ENCODE measurements at places on chromosomes 13 and 19.

- no peak for DNase-seq
Measured at GRCh38 chr19:33197591-33198000, 3.5 kb downstream of the LRP3 start.

DNA sequence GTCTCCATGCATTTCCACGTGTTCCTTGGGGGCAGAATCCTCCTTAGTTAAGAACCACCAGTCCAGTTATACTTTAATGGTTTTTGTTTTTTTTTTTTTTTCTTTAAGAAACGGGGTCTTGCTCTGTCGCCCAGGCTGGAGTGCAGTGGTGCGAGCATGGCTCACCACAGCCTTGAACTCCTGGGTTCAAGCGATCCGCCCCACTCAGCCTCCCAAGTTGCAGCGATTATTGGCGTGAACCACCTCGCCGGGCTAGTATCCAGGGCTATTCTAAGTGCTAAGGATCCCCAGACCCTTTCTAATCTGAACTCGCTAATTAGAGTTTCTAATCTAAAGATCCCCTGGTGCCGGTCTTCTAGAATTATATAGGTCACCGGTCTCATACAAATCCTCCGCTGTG lies 9.6 kb downstream of the ABHD8 start:
- DNase-seq: no peak

DNA sequence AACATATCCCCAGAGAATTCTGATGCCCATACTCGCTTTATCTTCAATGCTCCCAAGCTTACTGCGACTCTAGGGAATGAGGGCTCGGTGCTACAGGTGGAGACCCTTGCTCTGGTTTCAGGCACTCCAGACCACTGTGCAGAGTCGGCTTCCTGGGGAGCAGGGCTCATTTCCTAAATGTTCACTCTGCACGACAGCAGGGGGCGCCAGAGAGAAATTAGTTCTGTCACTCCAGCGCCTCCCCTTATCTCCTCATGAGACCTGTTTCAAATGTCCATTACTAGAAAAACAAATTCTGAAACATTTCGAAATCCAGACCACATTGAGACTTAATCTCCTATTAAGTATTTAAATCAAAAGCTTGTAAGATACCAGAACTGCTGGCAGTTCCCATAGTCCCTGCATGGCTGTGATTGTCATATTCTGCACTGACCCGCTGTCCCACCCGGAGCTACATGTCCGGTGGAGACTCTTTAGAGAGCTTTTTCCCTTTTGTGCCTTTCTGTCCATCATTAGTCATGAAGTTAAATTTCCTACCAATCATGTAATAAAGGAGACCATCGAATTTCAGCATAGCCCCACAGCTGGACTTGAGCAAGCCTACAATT lies 22.4 kb downstream of the EPSTI1 start:
- peak; percentile 70 for DNase-seq

GRCh38 chr13:31409678-31410356 lies 210.0 kb downstream of the B3GLCT start:
- DNase-seq: no peak

DNA sequence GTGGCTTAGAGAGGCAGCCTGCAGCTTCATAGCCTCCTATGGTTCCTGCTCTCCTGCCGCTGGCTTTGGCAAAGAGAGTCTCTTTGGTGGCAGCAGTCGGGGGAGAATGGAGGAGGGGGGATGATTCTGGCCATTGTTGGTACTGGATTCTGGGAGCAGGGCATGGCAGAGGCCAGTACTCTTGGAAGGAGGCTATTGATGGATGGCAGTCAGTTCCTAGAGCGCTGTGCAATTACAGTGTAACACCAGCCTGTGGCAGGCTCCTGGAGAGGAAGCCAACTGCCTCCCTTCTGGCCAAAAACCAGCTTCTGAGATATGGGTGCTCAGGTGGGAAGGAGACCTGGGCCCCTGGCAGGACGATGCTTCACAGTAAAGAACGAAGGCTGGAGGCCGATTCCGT lies 47.9 kb upstream of the TMTC4 start:
- DNase-seq: no peak

DNA sequence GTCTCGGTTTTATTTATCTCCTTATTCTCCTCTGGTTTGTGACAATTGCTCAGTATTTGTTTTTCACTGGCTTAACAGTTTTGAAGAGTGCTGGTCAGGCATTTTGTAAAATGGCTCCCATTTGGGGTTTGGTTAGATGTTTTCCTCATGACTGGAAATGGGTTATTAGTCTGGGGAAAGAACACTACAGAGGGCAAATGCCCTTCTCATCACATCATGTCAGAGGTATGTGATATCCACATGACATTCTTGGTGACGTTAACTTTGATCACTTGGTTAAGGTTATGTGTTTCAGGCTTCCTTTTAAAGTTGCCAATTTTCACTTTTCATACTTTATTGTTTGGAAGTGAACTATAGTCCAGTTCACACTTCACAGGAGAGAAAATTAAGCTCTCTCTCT lies 74.8 kb upstream of the KLHL1 start:
- DNase-seq: no peak

DNA sequence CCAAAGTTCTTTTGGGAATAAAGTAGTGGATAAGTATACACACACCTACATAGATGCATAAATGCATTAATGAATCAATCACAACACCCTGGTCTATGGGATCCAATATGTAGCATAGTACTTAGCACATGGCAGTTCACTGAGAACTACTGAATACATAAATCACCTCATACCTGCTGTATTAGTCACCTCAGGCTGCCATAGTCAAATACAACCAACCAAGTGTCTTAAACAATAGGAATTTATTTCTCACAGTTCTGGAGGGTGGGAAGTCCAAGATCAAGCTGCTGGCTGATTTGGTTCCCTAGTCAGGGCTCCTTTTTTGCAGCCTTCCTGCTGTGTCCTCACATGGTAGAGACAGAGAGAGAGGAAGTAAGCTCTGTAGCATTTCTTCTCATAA lies 228.2 kb downstream of the NHLRC3 start:
- no peak for DNase-seq

GRCh38 chr19:42985588-42985987 lies 40.7 kb downstream of the PSG11 start:
- no peak for DNase-seq

GRCh38 chr19:39582891-39583625 lies 19.3 kb upstream of the LGALS13 start:
- no peak for DNase-seq

DNA sequence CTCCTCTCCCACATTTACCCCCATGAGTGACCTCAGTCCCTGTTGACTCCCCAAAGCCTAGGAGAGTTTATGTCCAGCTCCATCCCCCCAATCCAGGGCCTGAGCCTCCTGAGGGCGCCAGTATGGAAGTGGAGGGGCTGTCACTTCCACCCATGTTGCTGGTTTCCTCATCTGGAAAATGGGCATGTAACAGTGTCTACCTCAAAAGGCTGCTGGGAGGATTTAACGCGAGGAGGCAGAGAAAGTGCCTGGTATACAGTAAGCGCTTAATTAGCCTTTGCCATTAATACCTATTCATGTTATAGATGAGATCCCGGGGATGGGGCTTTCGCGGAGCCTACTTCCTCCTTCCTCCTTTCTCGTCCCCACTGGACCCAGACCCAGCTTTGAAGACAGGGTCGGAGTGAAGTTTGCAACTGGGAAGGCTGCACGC lies 476 bp downstream of the TYK2 start:
- DNase-seq: no peak

DNA sequence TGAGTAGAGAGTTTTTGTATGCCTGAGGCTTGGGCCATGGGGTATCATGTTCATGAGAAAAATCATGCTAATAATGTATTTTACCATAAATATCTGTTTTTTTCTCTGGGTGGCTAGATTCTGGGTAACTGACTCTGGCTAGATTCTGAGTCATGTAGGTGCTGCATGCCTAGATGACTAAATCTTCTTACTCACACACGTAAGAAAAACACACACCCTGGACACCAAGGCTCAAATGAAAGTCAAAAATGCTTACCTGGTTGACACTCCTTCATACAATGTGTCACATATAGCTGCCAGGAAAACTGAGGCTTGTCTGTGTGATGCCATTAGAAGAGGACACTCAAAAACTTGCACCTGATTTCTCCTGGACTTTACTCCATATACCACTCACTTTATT lies 597.4 kb upstream of the SLITRK1 start:
- no peak for DNase-seq

- DNase-seq: peak; percentile 99
Measured at GRCh38 chr13:28574617-28575142, 79.8 kb upstream of the FLT1 start.

DNA sequence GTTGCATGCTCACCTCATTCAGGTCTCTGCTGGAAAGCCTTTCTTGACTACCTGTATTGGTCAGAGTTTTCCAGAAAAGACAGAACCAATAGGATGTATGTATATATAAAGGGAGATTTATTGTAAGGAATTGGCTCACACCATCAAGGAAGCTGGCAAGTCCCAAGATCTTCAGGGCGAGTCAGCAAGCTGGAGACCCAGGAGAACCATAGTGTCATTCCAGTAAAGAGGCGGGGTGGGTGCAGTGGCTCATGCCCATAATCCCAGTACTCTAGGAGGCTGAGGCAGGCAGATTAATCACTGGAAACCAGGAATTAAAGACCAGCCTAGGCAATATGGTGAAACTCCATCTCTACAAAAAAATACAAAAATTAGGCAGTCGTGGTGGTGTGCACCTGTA lies 30.4 kb upstream of the FARP1 start:
- no peak for DNase-seq

GRCh38 chr13:89082623-89083022 lies 1411.5 kb downstream of the SLITRK5 start:
- no peak for DNase-seq

DNA sequence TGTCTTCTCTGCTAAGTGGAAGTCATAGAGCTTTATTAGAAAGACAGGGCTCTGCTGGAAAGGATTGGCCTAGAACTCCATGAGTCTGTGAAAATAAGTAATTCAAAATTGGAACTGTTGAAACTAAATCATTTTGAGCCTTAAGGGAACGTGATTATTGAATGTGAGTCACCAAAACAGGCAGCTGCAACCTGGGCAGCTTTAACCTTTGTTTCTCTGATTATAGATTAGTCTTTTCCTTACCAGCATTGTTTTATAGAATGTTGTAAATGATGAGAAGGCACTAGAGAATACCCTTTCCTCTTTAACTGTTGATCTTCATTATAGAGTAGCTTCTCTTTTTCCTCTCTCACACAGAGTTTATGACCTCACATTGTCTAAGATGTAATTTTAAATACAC lies 638.8 kb upstream of the SLITRK6 start:
- DNase-seq: no peak

- DNase-seq: peak; percentile 11
Measured at GRCh38 chr13:51451134-51451466, 1.7 kb downstream of the INTS6 start.

DNA sequence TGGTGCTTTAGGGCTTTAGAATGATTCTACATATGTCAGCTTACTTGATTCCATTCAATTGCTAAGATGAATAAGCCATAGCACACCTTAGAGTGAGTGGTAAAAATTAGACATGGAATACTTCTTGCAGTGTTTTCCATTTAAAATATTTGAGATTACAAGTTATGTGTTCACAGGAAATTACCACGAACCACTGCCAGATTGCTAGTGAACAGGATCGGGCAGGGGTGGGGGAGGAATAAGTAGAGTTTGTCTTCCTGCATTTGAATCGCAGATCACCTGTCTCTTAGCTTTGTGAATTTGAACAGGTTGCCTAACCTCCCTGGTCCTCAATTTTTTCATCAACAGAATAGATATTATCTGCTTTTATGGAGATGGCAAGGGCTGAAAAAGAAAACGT lies 124.6 kb downstream of the GGACT start:
- DNase-seq: no peak

DNA sequence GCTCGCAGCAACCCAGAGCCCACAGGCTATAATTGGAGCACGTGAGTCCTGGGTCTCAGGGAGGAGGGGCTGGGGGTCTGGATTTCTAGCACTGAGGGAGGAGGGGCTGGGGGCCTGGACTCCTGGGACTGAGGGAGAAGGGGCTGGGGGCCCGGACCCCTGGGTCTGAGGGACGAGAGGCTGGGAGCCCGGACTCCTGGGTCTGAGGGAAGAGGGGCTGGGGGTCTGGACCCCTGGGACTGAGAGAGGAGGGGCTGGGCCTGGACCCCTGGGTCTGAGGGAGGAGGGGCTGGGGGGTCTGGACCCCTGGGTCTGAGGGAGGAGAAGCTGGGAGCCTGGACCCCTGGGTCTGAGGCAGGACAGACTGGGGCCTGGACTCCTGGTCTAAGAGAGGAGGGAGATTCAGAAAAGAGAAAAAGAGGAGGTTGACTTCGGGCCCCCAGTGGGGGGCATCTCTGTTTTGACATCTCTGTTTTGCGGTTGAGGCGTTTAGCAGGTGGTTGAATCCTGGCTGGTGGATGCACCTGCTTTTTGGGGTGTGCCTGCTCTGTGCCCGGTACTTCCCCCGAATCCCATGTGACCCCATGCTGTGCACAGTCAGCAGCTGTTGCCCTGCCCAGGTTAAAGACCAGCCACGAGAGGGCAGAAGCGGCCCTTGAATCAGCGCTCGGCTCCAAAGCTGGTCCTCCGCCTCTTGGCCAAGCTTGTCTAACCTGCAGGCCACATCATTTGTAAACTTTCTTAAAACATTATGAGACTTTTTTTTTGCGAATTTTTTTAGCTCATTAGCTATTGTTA lies 10.5 kb downstream of the PVR start:
- peak; percentile 81 for DNase-seq

DNA sequence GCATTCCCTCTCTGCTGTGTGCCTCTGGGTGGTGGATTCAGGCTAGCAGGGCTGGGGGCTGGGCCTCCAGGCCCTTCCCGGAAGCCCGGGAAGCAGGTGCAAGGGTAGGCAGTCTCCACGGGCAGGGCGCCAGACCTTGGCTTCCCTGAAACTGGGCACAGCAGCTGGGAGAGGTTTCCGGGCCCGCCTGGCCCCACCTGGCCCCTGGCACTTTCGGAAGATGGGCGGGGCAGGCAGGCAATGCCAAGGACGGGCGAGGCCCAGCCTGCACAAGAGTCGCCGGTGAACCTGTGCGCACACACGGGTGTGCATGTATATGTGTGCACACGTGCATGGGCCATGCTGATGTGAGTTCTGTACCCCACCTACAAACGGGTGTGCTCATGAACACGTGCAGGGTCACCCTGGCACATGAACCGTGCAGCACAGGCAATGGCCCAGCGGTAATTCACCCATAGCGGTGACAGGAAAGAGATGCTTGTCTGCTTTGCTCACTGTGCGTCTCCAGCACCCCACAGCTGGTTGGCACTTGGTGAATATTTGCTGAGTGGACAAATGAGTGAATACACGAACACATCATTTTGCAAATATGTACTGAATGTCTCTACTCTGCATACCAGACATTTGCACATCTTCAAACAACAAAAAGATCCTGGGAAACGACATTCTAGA lies 15.3 kb downstream of the GADD45B start:
- DNase-seq: no peak

DNA sequence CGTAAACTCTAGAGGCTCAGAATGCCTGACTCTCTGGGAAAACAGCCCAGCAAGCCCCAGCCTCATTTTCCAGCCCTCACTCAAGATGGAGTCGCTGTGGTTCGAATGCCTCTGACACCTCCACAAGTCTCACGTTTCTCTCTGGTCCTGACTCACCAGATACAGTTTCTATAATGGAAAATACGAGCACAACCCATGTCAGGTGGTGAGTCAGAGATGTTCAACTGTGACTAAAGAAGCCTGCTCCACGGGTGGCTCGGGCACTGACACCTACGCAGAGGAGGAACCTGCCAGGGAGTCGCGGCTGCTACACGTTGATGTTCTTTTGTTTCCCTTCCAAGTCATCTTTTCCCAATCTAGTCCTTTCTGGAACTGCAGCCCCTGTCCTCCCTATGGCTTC lies 87.1 kb upstream of the STK24 start:
- no peak for DNase-seq

- DNase-seq: no peak
Measured at GRCh38 chr19:35207391-35207871, 21.1 kb downstream of the FAM187B start.
